ENCODE measurements at places on chromosomes 7 and 10.

DNA sequence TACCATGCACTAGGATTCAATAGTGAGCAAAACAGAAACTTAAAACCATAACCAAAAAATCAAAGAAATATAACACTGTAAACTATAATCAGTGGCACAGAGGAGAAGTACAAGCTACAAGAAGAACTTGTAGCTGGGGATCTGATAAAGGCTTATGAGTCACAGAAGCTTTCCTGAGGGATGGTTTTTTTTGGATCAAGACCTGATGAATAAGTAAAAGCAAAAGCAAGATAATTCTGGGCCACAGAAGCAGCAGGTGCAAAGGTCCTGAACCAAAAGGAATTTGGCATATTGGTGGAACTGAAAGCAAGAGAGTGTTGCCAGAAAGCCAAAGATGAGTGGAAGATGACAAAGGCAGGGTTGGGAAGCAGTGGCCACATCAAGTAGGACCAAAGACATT is 37.4 kb upstream of the BET1 start:
- DNase-seq = no peak

GRCh38 chr10:8247191-8247590 is 192.7 kb downstream of the GATA3 start:
- DNase-seq = no peak

GRCh38 chr10:36332926-36333325 is 690.8 kb upstream of the FZD8 start:
- DNase-seq = no peak

GRCh38 chr7:17027143-17027788 is 145.5 kb upstream of the AGR3 start:
- no peak for DNase-seq

GRCh38 chr7:133845005-133845404 is 282.1 kb upstream of the LRGUK start:
- no peak for DNase-seq

DNA sequence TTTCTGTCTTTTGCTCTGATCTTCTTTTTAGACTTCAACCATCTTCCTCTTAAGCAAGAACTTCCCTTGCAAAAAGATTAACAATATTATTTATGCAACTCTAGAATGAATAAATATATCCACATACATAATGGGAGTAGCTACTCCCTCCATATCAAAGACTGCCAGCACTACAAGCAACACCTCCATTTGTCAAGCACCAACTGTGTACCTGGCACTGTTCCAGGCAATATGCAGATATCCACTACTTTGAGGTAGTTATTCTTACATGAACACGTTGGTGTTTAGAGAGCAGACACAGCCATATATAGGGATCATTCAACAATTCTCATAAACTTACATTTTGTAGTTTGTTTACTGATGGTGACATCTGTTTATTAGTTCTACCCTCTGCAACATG is 83.6 kb upstream of the CACNB2 start:
- DNase-seq = no peak

DNA sequence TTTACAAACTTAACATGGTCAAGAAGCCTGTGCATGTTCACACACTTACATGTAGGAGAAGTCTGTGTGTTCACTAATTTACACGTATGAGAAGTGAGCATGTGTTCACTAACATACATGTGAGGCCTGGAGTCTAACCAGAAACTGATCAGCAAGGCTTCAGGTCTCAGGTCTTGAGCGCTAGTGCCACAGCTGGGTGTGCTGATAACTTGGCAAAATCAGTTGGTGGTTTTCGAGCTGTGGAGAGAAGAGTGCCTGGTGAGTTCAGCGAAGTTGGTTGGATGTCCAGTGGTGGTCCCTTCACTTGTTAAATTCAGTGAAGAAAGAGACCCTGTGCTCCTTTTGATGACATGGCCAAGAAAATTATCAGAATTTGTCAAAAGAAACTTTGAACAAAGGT is 98.7 kb downstream of the CELF2 start:
- DNase-seq = no peak

DNA sequence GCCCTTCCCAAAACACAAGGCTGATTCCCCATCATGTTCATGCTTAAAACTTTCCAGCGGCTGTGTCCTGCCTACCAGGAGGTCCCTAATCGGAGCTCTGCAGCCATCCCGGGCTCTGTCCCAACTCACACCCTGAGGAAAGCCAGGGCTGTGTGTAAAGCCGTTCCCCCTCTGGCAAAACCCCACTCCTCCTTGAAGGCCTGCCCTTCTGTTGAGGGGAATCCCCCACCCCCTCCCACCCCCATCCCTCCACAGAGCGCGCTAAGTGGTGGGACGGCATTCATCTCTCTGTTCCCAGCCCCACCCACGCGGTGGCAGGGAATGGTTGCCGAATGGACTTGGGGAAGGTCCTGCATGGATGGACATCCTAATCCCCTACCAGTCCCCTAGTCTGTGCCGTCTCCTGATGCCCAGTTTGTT is 667 bp upstream of the TMEM120A start:
- DNase-seq = no peak

- no peak for DNase-seq
These were observed 41.5 kb downstream of the ANKMY2 start for GRCh38 chr7:16604054-16604453.

DNA sequence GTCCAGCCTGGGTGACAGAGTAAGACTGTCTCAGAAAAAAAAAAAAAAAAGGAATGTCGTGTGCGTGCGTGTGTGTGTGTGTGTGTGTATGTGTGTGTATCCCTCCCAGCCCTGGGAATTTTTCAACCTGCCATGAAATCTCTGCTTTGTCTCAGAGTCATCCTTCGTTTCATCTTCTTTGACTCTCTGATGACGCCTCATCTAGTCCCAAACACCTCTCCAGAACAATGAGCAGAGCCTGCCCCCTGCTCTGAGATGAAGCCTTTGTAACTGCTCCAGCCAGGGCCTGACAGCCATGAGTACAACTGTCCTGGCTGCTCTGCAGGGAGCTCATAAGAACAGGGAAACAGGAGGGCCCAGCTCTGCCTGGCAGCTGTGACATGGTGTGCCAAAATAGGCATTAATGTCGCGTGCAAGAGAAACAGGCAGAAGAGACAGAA is 149.5 kb downstream of the FAM107B start:
- no peak for DNase-seq

DNA sequence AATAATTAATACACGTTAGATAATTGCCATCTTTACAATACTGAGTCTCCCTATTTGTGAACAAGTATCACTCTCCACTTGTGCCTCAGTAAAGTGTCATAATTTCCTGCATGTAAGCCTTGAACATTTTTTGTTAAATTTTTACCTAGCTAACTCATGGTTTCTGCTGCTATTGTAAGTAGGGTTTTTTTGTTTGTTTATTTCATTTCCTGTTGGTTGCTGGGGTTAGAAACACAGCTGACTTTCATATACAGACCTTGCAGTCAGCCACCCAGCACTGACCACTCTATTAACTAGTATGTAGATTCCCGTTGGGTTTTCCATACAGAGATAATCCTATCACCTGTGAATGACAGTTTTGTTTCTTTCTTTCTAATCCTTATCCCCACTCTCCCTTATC is 133.3 kb downstream of the MPP7 start:
- DNase-seq = no peak

DNA sequence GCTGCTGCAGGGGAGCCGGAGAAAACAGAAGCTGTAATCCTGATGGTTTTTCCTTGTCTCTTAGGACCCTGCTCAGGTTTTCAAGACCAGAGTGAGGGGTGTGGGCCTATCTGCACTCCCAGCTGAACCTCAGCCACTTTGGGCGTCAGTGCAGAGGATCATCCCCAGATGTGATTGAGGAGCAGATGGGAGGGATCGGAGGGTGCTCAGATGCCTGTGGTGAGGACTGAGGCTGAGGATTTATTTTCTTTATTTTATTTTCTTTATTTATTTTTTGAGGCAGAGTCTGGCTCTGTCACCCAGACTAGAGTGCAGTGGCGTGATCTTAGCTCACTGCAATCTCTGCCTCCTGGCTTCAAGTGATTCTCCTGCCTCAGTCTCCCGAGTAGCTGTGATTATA is 13.9 kb downstream of the COL26A1 start:
- DNase-seq = no peak

- peak; percentile 84 for DNase-seq
These were observed at the start of gene TET1 for GRCh38 chr10:68560186-68560942. TET1 (plus strand) TSS chr10:68560337; CDS start chr10:68572339, 12,002 bp downstream.

- no peak for DNase-seq
These were observed 224.1 kb downstream of the SLC25A13 start for GRCh38 chr7:96097835-96098234.

GRCh38 chr10:63208986-63209385 is 75.9 kb downstream of the NRBF2 start:
- no peak for DNase-seq

- no peak for DNase-seq
These were observed 7.3 kb downstream of the TWIST1 start for GRCh38 chr7:19110026-19110730.

GRCh38 chr7:707296-708000 is 19.1 kb upstream of the DNAAF5 start:
- no peak for DNase-seq

DNA sequence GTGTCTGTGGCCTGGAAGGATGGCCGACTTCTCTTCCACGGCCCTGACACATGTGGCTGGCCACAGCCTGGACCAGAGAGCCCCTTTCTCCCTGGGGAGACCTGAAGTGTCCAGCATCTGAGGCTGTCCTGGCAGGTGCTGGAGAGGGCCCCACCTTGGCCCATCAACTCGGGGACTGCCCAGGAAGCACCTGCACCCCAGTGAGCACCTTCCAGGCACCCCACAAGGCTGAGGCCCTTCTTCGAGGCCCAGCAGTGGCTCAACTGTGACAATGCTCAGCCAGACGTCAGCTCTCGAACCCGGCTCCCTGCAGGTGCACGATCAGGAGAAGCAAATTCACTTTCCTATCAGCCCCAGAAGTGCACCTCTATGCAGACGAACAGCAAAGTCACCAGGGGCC is 24.3 kb downstream of the RGS10 start:
- no peak for DNase-seq

GRCh38 chr7:1630700-1631336 is 39.3 kb upstream of the ELFN1 start:
- no peak for DNase-seq

DNA sequence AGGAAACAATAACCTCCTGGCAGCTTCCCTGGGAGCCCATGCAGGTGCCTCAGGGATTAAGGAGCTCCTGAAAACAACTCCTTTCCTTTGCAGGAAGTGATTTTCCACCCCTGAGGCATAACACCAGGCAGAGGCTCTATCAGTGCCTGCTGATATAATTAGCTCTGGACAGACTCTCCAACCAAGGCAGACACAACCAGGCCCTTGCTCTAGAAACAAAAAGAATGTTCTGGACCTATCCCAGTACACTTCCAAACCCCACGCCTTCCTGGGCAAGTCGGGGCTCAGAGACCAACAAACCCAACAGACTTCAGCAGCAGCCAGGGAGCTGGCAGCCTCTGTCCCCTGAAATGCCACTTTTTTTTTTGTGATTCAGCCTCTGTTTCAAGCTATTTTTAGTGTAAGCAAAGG is 247.1 kb downstream of the KCNMA1 start:
- no peak for DNase-seq

GRCh38 chr10:110399106-110399964 is 94.6 kb upstream of the SMNDC1 start:
- no peak for DNase-seq

GRCh38 chr10:44396671-44397191 is 11.8 kb upstream of the CXCL12 start:
- no peak for DNase-seq

DNA sequence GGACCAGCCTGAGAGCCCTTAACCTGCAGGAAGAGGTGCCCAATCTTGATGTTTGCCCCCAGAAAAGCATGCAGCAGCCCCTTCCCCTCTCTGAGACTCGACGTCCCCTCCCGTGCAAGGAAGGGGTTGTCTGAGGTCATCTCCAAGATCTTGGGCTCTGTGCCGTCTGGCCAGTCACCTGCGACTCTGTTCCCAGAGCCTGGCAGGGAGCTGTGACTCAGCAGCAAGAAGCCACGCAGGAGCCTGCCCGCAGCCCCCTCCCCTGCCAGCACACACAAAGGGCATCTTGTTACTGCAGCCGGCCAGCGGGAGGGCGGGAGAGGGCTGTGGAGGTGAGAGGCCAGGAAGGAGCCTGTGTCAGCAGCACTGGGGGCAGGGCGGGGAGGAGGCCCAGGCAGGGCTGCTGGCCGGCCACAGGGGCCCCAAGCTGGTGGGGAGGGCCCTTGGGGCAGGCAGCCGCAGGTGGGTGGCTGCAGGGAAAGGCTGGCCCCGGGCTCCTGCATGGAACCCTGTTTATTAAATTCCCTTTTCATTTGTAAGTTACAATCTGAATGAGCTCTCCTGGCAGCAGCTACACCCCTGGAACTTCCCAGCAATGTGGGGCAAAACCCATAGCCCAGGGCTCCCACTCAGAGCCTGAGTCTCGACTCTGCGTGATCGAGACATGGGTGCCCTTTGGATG is 103.7 kb upstream of the ZMIZ1 start:
- DNase-seq = peak; percentile 46

GRCh38 chr10:98101366-98101765 is 33.1 kb upstream of the R3HCC1L start:
- no peak for DNase-seq

Data from WERI-Rb-1 (cell line).